ENCODE measurements at places on chromosomes 1 and 21.

DNA sequence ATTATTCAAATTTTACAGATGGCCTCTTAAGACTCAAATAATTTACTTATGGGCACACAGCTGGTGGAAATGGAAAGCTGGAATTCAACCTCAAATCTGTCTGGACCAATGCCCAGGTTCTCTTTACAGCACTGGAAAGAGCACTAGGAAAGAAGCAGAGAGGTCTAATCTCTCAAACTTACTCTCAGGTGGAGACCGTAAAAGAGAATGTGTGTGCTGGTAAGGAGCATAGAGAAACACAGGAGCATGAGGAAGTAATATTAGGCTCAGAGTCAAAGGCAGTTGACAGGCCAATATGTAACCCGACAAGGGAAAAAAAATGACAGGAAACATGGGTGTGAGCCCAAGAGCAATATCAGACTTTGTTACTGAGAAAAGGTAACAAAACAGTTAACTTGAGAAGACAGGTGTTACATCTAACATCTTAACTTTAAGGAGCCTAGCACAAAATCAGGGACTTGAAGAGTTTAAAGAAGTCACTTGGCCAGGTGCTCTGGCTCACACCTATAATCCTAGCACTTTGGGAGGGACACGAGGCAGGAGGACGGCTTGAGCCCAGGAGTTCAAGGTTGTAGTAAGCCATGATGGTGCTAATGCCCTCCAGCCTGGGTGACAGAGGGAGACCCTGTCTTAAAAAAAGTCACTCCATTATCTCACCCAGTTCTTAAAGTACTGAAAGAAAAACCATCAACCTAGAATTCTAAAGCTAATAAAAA is 20.7 kb downstream of the PPP1R15B start:
- no peak for DNase-seq

DNA sequence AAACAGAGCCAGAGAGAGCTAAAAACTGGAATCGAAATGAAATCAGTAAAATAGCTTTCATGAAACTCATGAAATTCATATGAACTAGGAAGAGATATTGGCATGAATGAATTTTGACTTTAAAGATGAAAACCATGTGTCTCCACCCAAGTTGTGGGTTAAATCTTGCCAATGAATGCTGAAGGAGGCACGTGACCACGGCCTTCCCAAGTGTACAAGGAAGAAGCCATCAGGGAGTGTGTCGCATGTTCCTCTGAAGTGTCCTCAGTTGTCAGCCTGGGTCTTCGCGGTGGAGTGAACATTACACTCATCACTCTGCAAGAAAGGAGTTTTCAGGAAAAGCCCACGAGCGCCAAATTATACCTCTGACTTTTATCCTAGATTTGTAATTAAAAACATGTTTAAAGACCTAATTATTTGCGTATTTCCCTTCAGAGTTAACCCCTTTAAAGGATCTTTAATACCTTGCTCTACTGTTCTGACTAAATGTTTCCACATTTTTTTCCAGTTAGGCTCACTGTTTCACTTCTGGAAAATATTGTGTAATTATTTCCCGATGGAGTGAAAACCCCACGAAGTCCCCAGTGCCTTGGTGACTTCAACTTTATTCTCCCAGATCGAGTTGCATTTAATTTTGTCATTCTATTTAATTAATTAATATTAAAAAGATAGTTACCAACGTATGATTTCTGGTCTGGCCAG is 118.3 kb downstream of the DHRS3 start:
- DNase-seq: no peak

GRCh38 chr1:160860840-160861505 is 1.7 kb downstream of the CD244 start:
- no peak for DNase-seq

- no peak for DNase-seq
Observed at GRCh38 chr1:4447778-4448420, 206.5 kb upstream of the AJAP1 start.

DNA sequence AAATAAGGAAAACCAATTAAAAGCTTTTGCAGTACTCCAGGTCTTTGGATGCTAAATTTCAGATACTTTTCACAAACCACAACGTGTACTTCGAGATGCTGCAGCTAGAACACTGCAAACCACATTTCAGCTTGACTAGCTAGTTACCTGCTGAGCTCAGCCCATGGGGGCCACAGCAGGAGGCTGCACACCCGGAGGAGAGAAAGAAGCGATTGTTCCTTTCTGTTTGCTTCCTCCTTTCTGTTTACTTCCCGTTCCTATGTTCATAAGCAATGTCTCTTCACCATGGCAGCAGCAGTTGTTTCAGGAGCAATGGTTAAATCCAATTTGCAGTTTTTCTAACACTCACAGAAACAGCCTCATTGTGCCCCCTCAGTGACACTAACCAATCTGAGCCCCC is 225.6 kb upstream of the FGGY start:
- no peak for DNase-seq

DNA sequence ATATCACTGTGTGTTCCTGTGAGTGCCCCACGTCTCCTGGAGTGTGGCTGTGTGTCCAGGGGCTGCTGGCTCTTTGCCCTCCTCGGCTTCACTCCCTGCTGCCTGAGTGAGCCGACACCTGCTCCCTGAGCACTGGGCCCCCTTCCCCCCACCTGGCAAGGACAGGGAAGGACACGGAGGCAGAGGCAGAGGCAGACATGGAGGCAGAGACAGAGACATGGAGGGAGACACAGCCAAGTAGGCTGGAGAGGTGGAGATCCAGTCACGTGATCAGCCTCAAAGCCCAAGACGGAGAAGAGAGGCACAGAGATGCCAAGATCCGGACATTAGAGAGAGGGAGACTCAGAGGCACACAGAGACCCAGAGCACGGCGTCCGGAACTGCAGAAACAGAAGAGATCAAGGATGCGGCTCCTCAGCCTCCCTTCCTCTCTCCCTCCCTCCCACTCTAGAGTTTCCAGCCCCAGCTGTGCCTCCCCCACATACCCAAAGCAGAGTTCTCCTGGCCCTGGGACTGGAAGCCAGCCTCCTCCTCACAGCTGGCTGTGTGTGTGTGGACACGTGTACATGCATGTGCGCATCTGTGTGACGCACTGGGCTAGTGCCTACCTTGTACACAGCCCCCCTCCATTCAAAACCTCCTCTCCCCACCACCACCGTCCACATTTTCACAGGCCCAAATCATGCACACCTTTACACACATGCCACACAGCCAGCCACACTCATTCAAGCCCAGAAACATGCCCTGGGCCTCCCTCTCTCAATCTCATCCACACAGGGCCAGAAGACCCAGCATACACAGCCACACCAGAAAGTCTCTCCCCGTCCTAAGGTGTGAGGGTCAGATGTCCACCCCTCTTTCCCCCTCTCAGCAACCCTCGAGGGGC is 39.1 kb upstream of the WASF2 start:
- DNase-seq: no peak

GRCh38 chr1:84632673-84633434 is 57.4 kb downstream of the SSX2IP start:
- DNase-seq: no peak

DNA sequence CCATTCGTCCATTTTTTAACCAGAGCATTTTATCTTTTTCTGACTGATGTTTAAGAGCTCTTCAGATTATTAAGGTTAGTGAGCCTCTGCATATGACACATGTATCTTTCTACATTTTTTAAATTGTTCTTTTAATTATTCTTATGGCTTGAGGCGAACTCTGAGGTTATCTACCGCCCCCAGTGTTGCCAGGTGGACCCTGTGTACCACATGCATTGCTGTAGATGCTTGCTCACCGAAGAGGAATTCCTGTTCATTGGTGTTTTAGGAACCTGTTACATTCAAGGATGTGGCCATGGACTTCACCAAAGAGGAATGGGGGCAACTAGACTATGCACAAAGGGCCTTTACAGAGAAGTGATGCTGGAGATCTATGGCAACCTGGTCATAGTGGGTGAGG is 31.8 kb downstream of the ZNF684 start:
- no peak for DNase-seq

DNA sequence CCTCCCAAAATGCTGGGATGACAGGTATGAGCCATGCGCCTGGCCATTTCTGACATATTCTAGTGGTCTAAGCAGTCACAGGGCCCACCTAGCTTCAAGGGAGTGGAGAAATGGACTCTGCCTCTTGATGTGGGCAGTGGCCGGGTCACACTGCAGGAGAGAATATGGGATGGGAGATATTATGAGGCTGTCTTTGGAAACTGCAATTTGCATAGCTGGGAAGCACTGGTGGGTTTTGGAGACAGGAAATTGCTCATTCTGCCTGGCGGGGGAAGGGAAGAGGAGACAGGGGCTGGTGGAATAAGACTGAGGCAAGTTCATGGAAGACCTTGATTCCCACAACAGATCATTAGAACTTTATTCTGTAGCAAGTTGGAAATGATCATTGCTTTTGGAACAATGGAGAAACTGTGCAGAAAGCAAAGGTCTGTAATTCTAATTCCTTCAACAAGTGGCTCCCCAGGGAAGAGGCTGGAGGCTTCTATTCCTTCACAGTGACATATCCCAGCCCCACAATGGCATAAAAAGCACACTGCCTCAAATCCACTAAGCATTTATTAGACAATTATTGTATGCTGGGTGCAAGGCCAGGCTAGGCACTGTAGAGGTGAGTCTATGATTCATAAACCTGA is 10.5 kb downstream of the NCMAP start:
- no peak for DNase-seq

GRCh38 chr1:28512058-28512611 is 6.3 kb downstream of the RCC1 start:
- no peak for DNase-seq

GRCh38 chr21:34203851-34204420 is 130.6 kb downstream of the MRPS6 start:
- no peak for DNase-seq

GRCh38 chr1:9852410-9853248 is 28.9 kb upstream of the CLSTN1 start:
- no peak for DNase-seq

- DNase-seq: no peak
Observed at GRCh38 chr1:4759671-4760070, 105.3 kb downstream of the AJAP1 start.

- no peak for DNase-seq
Observed at GRCh38 chr1:42963378-42964043, 4.8 kb upstream of the SLC2A1 start.

DNA sequence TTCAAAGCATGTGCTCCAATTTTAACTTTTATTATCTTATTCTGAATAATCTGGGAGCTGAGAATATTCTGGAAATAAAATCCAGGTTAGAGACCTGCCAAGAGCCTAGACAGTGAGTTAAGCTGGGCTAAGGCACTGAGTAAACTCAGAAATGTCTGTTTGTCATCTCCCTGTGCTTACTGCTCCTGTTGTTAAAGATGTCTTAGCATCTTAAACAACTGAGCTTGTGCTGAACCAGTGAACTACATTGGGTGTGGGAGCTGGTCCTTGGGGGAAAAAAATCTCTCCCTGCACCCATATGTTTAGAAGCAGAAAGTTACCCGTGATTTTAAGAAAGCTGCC is 25.0 kb upstream of the AHCYL1 start:
- no peak for DNase-seq

GRCh38 chr1:11898831-11899467 is 27.3 kb downstream of the KIAA2013 start:
- no peak for DNase-seq

DNA sequence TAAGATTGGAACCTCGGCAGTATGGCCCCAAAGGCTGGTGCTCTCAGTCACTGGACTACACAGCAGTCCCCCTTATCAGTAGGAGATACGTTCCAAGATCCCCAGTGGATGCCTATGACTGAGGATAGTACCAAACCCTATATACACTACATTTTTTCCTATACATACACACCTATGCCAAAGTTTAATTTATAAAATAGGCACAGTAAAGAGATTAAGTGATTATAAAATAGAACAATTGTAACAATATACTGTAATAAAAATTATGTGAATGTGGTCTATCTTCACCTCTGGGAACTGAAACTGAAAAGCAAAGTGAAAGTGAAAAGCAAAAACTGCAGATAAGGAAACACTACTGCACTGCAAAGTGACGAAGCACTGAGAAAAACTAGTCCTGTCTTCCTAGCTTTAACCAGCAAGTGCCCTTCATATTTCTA is 96.8 kb downstream of the INTS7 start:
- no peak for DNase-seq

DNA sequence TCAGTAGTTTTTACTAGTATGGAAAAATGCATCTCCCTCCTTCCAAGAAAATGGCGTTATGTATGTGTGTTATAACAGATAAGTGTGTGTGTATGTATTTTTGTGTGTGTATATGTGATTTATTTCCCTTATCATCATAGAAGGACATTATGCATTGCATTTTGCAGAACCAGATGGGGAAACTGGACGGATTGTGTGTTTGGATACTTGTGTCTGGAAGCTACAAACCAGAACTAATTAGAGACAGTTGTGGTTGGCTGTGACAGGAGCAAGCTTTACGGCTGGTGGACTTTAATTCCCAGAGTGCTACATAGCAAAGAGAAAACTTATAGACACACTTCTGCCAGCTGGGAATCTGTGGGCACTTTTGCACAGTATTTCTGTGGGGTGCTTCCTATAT is 162.5 kb downstream of the RWDD3 start:
- no peak for DNase-seq

DNA sequence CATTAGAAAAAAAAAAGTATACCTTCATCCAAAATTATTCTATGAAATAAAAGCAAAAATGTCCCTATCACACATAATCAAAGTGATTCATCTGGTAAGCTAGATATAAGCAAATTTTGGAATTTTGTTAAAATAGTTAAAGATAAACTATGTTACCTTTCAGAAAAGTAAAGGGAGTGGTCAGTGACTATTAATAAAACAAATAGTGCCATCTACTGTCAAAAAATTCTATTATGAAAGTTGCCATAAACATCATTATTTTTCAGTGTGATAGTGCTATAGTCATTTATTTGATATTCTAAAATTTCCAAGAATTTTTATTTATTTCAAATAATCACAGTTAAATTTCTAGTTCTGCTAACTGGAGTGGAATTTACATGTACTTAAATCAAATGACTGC is 803.7 kb downstream of the KCNT2 start:
- DNase-seq: no peak

GRCh38 chr21:29243188-29243587 is 55.5 kb upstream of the BACH1 start:
- no peak for DNase-seq

DNA sequence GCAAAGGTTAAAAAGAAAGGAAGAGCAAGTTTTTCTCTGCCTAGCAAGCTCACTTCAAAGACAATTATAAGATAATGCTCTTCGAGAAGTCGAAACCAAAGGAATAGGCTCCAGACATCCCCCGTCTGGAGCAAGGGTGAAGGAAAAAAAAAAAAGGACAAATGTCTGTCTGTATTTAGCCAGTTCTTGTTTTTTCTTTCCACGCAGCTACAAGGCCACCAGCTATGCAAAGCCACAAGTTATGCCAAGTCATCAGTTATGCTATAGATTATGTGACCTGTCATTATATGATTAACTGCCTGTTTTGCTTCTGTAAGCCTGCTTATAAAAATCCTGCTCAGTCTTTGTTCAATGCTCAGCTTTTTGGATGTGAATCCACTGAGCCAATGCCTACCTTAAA is 2.4 kb upstream of the THEM5 start:
- no peak for DNase-seq

DNA sequence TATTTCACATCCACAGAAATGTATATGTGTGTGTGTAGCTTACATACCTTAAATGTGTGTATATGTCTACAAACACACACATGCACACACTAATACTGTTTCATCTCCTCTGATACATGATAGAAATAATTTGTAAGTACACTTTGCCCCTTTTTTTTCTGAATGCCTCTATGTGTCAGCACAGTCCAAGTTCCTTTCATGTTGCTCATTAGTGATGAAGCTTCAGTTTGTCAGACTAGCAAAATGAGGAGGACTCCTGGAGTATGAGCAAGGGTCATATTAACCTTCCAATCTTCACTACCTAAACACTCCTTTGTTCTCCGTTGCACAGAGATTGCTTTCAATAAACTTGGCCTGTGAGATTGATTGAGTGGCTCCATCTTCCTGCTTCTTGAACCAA is 935.4 kb downstream of the MRPL39 start:
- no peak for DNase-seq

Measured in stimulated activated CD8-positive, alpha-beta memory T cell treated with anti-CD3 and anti-CD28 coated beads, Interleukin-7, amount 100 ng/mL, for 1 hour (primary cell).